ENCODE measurements at places on chromosomes 11 and 22. TPM values are rescaled to one million over a fixed set of nuclear protein-coding genes. Genes with fewer than 3 reads are reported as not detected.

The PICK1 gene
- total RNA-seq, result 34.4 TPM

The APOL6 gene
- 0.63 TPM for total RNA-seq

The MN1 gene
- 64.2 TPM for total RNA-seq

The PCNX3 gene
- total RNA-seq, result 14.1 TPM

The OR5P2 gene
- not detected for total RNA-seq

The MS4A6E gene
- total RNA-seq, result not detected

The GGTLC3 gene
- total RNA-seq, result not detected

The CLMP gene
- total RNA-seq, result 61.3 TPM

The LRRC75B gene
- 12.5 TPM for total RNA-seq

The EMID1 gene
- 45.4 TPM for total RNA-seq

The P2RY6 gene
- not detected for total RNA-seq

The AQP11 gene
- total RNA-seq, result 6.6 TPM

The NOX4 gene
- 9.4 TPM for total RNA-seq

Measured in parietal lobe (tissue), 2 donors.